Nephron progenitor cell (in vitro differentiated cells): ENCODE measurements at places on chromosomes 6 and 20.

DNA sequence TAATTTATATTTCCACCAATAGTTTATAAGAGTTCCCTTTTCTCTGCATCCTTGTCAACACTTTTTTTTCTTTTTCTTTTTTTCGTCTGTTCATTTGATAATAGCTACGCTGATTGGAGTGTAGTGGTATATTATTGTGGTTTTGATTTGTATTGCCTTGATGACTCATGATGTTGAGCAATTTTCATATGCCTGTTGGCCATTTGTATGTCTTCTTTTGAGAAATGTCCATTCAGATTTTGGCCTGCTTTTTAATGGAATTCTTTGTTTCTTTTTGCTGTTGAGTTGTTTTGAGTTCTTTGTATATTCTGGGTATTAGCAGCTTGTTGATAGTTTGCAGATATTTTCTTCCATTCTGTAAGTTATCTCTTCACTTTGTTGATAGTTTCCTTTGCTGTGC lies 773.4 kb downstream of the KIF16B start:
- peaks cover 8% of the 10 kb centered on the region for H3K27me3 ChIP-seq
- H3K27ac ChIP-seq = no peak overlapping the region
- H3K36me3 ChIP-seq = no peaks in the 10 kb centered on the region
- no peak for DNase-seq
- no peak overlapping the region for H3K4me3 ChIP-seq

DNA sequence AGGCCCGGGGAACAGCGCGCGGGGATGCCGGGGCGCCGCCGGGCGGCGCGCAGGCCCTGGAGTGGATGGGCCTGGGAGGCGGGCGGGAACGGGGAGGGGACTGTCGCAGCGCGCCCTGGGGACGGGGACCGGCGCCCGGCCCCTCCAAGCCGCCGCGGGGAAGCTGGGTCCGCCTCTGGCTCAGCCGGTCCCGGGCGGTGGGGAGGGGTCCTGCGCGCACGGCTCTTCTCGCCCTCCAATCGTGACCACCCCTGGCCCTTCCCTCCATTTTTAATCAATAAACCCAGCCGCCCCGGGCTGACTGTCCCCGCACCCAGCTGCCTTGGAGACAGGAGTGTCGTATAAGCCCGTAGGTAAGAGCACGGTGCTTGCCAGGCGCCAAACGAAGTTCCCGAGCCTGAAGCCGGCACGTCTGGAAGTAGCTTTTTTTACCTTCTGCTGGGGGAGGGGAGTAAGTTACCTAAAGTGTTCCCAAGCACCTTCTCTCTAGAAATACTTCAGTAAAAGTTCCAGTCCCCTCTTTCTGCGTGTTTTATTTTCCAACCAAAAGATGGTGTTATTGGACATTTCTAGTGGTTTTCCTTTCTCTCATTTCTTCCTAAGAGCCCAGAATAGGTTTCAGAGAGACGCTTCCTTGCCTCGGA lies 780 bp upstream of the TAF4 start:
- peaks cover 22% of the 10 kb centered on the region for H3K27me3 ChIP-seq
- peak overlapping the region; percentile 86 for H3K4me3 ChIP-seq
- H3K4me1 ChIP-seq = peaks cover 65% of the 10 kb centered on the region
- peak; percentile 78 for DNase-seq

DNA sequence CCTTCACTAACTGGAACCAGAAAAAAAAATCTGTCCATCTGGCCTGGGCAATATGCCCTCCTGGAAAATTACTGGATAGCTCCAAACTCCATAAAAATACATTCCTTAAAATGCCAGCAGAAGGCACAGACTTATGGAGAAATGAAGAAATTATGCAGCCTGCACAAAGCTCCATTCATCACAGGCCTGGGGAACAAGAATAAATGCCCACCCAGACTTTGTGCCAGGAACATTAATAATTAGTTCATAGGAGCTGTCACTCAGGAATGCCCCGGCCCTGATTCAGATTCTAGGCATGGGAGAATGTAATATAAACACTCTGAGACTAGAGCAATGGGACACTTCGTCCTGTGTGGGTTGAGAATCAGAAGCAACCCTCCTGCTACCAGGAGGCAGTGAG lies 199.3 kb downstream of the OTOR start:
- no peak for DNase-seq
- peaks cover 4% of the 10 kb centered on the region for H3K27me3 ChIP-seq
- H3K27ac ChIP-seq = no peak overlapping the region
- peaks cover 14% of the 10 kb centered on the region for H3K4me1 ChIP-seq
- no peaks in the 10 kb centered on the region for H3K36me3 ChIP-seq

DNA sequence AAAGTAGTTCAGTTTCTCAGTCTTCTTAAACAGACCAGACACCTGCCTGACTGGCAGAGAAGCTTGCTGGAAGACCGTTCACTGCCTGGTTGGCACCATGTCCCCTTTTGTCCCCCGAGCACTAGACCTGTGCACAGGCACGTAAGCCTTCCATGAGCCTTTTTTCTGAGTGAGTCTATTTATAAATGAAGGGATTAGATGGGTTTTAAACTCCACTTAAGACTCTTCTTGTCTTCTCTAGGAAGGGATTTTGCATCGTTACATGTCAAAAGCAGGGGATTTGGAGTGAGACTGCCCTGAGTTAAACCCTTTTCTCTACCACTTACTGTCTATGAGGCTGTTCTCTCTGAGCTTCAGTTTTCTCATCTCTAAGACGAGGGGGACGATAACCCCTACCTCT lies 37.6 kb downstream of the STK35 start:
- DNase-seq = no peak
- no peak overlapping the region for H3K4me3 ChIP-seq
- H3K27me3 ChIP-seq = peaks cover 6% of the 10 kb centered on the region
- peaks cover 16% of the 10 kb centered on the region for H3K36me3 ChIP-seq
- peaks cover 43% of the 10 kb centered on the region for H3K4me1 ChIP-seq
- no peak overlapping the region for H3K27ac ChIP-seq

DNA sequence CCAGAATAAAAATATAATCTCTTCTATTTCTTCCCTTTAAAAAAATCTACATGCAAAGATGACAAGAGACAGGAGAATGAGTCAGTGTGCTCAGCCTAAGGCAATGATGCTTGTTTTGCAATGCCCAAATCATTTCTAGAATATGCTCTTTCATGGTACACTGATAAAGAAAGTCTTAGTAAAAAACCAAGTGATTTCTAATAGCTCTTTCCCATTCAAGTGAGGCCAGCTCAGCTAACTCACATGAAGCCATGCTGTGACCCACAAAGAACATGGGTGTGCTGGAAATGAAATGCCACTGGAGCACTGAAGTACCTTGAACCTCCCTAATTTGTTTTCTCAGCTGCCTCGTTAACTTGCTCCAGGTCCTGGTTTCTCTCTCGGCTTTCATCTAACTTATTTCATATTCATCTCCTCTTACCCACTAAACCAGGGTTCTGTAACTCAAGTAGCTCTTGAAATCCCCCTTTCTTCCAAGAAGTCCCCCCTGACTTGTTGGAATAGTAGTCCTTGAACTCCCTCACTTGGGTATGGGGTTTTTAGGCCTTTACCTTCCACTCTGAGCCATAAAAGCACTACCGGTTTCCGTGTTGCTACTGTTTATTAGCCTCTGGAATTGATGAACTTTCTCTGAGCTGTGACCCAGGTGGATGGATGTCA lies 92.7 kb downstream of the IRF4 start:
- no peak for DNase-seq
- H3K36me3 ChIP-seq = peaks cover 35% of the 10 kb centered on the region
- no peak overlapping the region for H3K4me3 ChIP-seq
- no peaks in the 10 kb centered on the region for H3K4me1 ChIP-seq

GRCh38 chr20:19081937-19082336 lies 130.5 kb upstream of the SLC24A3 start:
- DNase-seq = no peak
- no peaks in the 10 kb centered on the region for H3K4me1 ChIP-seq
- no peak overlapping the region for H3K4me3 ChIP-seq
- no peaks in the 10 kb centered on the region for H3K27me3 ChIP-seq
- H3K27ac ChIP-seq = no peak overlapping the region

DNA sequence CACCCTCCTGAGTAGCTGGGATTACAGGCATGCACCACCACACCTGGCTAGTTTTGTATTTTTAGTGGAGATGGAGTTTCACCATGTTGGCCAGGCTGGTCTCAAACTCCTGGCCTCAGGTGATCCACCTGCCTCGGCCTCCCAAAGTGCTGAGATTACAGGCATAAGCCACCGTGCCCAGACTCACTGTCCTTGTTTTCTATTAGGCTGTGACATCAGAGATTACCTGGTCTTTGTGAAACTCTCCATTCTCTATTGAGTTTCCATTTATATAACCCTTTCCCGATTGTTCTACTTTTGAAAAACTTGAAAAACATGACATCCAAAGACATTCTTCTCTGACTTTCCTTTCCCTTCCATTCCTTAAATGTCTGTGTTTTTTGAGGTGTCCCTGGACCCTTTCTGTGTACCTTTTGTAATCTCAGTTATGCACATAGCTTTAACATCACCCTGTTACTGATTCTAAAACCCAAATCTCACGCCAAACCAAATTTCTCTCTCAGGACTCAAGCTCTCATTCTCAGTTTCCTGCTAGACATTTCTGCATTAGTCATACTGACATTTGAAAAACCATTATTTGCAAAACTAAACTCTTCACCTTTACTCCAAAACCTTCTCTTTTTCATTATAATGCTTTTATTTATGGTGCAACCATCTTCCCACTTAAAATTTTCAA lies 137.0 kb downstream of the KHDC1L start:
- no peak for DNase-seq
- peaks cover 14% of the 10 kb centered on the region for H3K36me3 ChIP-seq
- H3K27ac ChIP-seq = no peak overlapping the region
- H3K27me3 ChIP-seq = no peaks in the 10 kb centered on the region

GRCh38 chr20:57426271-57426689 lies 35.1 kb downstream of the RBM38 start:
- no peaks in the 10 kb centered on the region for H3K36me3 ChIP-seq
- peaks cover 48% of the 10 kb centered on the region for H3K4me1 ChIP-seq
- H3K27me3 ChIP-seq = peaks cover 24% of the 10 kb centered on the region

DNA sequence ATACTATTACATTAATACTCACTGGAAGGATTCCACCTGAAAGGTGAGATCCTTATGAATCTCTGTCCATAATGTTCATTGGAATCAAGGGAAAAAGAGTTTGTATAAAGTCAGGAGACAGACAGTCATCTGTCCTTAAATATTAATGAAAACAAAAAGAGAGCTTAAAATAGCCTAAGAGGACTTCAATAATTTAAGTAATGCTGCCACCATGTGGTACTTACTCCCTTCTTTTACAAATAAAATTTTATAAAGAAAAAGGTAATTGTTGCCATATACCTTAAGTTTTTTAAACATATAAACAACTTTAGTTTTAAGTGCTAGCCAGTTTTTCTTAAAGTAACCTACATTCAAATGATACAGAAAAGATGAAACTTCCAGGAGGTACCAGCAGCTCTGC lies 5.1 kb downstream of the BLOC1S5 start:
- DNase-seq = no peak
- H3K27ac ChIP-seq = no peak overlapping the region
- peaks cover 36% of the 10 kb centered on the region for H3K4me1 ChIP-seq
- H3K4me3 ChIP-seq = no peak overlapping the region

DNA sequence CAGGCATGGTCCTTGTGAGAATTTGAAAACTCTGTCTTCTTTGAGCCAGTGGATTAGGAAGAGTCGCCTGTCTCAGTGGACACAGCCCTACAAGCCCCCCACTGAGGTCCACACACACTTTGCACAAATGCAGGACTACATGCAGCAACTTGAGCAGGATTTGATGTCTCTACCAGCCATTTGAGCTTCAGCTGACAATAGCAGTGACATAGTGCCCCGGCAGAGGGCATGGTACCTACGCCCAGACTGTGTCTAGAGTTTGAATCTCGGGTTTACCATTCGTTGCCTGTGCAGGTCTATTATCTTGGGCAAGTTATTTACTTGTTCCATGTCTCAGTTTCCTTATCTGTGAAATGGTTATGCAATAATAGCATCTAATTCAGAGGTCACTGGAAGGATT lies 580.1 kb downstream of the TFAP2B start:
- peaks cover 4% of the 10 kb centered on the region for H3K27me3 ChIP-seq
- no peaks in the 10 kb centered on the region for H3K4me1 ChIP-seq
- H3K27ac ChIP-seq = no peak overlapping the region

GRCh38 chr6:144265061-144265357 lies 20.1 kb upstream of the UTRN start:
- H3K27ac ChIP-seq = no peak overlapping the region
- no peak for DNase-seq
- H3K36me3 ChIP-seq = peaks cover 15% of the 10 kb centered on the region
- H3K4me1 ChIP-seq = peaks cover 27% of the 10 kb centered on the region

GRCh38 chr6:157699777-157700636 lies 123.0 kb upstream of the SNX9 start:
- H3K36me3 ChIP-seq = no peaks in the 10 kb centered on the region
- H3K27ac ChIP-seq = no peak overlapping the region
- peaks cover 15% of the 10 kb centered on the region for H3K4me1 ChIP-seq
- H3K27me3 ChIP-seq = peaks cover 6% of the 10 kb centered on the region
- H3K4me3 ChIP-seq = no peak overlapping the region
- DNase-seq = no peak

DNA sequence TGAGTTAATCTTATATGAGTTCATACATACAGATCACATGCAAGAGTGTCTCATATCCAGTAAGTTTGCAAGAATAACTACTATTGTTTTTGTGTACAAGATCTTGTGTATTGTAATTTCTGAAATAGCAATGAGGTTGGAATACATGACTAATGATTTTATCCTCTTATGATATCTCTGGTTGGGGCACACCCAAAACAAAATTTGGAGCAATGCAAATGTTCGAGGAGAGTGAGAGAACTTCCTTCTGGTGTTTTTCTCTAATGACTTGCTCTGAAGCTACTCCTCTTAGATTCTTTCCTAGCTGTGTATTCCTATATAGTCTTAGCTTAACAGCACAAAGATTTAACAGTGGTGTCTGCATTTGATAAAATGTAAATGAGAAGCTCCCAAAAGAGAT lies 252.5 kb downstream of the LAMA2 start:
- H3K4me3 ChIP-seq = no peak overlapping the region
- DNase-seq = no peak
- H3K4me1 ChIP-seq = no peaks in the 10 kb centered on the region

DNA sequence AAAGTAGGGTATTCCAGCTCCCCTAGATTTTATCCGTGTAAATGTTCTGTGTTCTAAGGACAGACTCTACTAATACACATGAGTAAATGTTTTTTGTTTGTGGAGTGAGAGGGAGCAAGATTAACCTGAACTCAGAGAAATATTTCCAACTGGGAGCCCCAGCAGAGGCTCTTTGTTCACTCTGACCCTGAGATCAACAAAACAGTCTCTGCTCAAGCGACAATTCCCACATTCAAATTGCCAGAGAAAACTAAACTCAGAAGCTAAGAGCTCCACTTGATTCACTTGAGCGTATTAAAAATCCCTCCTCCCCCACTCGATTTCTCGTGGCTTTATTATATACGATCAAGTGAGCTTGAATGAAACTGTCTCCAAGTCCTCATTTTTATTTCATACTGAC lies 413.9 kb upstream of the JARID2 start:
- H3K4me1 ChIP-seq = peaks cover 72% of the 10 kb centered on the region
- peaks cover 8% of the 10 kb centered on the region for H3K36me3 ChIP-seq
- peaks cover 18% of the 10 kb centered on the region for H3K27me3 ChIP-seq
- H3K27ac ChIP-seq = peak overlapping the region; percentile 26
- H3K4me3 ChIP-seq = no peak overlapping the region

DNA sequence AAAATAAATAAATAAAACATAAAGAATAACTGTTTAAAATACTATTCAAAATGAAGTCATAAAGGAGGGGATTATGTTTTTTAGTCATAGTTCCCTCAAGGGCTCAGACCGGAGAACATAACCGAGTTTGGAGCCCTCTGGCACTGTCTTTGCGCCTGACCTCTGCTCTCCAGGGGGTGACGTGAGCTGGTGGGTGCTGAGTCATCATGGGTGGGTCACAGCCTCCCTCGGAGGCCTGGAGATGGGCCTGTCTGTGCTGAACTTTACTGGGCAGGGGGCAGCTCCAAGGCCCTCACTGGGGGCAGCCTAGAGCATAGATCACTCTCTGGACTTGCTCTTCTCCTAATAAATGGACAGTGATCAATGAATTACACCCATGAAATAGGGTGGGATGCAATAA lies 3.1 kb upstream of the MAVS start:
- H3K27me3 ChIP-seq = peaks cover 6% of the 10 kb centered on the region
- H3K4me1 ChIP-seq = peaks cover 17% of the 10 kb centered on the region
- H3K27ac ChIP-seq = no peak overlapping the region
- H3K4me3 ChIP-seq = no peak overlapping the region
